ENCODE measurements at places on chromosomes 3 and 15. TPM values are rescaled to one million over a fixed set of nuclear protein-coding genes. Genes with fewer than 3 reads are reported as not detected.

The CIDEC gene
- polyA plus RNA-seq: 0.22 TPM

The C3orf49 gene
- polyA plus RNA-seq: 0.22 TPM

The FILIP1L gene
- 50.9 TPM for polyA plus RNA-seq

The ITIH3 gene
- 1.2 TPM for polyA plus RNA-seq

The SLC7A14 gene
- polyA plus RNA-seq: 0.23 TPM

The DPPA2 gene
- not detected for polyA plus RNA-seq

The CP gene
- polyA plus RNA-seq: 1.3 TPM

The CCDC33 gene
- not detected for polyA plus RNA-seq

The B3GALNT1 gene
- 16.9 TPM for polyA plus RNA-seq
